ENCODE measurements at places on chromosomes 4 and X.

DNA sequence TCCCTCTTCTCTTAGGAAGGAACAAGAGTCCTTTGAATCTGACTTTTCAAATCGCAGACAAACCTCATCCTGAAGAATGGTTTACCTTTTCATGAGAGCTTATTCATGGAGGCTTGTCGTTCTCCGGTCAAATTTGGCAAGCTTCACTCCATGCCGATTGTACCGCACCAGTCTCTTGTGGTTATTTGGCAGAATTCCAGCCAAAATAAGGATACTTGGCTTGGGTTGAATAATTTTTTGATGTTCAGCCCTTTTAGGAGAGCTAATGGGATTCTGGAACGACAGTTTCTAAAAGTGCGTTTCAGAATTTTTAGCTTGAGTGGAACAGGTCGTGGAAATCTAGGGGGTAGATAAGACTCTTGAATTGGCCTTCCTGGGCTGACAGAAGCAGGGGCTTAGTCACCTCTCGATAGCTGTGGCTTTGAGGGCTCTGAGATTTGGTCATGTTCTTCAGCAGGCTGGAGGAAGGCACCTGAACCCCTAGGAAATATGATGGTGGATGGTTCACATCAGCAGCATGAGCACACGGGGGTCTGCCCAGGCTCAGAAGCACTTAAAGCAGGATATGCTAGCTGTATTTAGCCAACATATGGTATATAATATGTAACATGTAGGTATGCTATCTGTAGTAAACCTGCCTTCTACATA, 1.5 kb downstream of the KLHL2 start:
- DNase-seq: no peak

- DNase-seq: no peak
These were observed 395.1 kb downstream of the RAB28 start for GRCh38 chr4:13088726-13089658.

GRCh38 chrX:15930585-15930984, 76.0 kb upstream of the AP1S2 start:
- DNase-seq: no peak

- no peak for DNase-seq
These were observed 13.8 kb upstream of the CFAP299 start for GRCh38 chr4:80321776-80322175.

Data from mucosa of gallbladder (tissue), 1 donor.